ENCODE measurements at places on chromosomes 11 and 22. TPM values are rescaled to one million over a fixed set of nuclear protein-coding genes. Genes with fewer than 3 reads are reported as not detected.

GRCh38 chr11:112346586-112346985, 85.9 kb upstream of the PLET1 start:
- ATAC-seq: no peak

- no peak for ATAC-seq
Measured at GRCh38 chr11:45489281-45489905, 176.0 kb downstream of the CHST1 start.

GRCh38 chr11:98056945-98057344, 963.8 kb upstream of the CNTN5 start:
- ATAC-seq: no peak

DNA sequence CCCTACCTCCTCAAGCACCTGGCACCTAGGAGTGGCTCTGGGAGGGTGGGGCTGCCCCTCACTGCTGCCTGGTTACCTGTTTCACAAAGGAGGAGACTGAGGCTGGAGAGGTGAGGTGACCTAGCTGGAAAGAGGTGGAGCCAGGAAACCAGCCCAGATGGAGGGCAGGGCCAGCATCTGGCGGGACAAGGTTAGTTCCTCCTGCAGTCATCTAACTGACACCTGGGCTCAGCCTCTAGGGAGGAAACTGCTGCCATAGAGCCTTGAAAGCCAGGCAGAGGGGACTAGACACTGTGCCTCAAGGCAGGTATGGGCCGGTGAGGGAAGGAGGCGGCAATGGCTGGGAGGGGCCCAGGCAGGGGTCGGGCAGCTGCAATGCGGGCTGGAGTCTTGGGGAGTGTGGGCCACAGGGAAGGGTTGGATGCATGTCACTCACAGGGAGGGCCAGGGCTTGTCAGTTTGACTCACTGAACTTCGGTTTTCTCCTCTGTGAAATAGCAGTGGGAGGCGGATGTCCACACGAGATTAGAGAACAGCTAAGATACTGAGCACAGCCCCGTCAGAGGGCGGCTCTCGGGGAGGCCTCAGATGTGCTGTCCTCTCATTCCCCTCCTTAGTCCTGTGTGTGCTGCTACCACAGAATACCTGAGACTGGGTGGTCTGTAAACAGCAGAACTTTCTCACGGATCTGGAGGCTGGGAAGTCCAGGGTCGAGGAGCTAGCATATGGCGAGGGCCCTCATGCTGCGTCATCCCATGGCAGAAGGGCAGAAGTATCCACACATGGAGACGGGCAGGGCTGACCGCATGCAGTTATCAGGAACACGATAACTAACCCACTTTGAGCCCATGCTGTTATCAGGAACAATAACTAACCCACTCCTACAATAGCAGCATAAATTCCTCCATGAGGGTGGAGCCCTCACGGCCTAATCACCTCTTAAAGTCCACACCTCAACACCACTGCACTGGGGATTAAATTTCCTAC, 16.1 kb downstream of the MGAT3 start:
- ATAC-seq: no peak

Gene B3GAT1
- 0.18 TPM for total RNA-seq

Gene GGT5
- 8.7 TPM for total RNA-seq

Gene YPEL4
- 13.1 TPM for total RNA-seq

Gene PAMR1
- 1.1 TPM for total RNA-seq

- no peak for ATAC-seq
Measured at GRCh38 chr11:2385156-2386151, 8.3 kb downstream of the CD81 start.

Gene C22orf23
- total RNA-seq: 3.3 TPM

- no peak for ATAC-seq
Measured at GRCh38 chr22:22915670-22916035, 28.0 kb downstream of the IGLL5 start.

DNA sequence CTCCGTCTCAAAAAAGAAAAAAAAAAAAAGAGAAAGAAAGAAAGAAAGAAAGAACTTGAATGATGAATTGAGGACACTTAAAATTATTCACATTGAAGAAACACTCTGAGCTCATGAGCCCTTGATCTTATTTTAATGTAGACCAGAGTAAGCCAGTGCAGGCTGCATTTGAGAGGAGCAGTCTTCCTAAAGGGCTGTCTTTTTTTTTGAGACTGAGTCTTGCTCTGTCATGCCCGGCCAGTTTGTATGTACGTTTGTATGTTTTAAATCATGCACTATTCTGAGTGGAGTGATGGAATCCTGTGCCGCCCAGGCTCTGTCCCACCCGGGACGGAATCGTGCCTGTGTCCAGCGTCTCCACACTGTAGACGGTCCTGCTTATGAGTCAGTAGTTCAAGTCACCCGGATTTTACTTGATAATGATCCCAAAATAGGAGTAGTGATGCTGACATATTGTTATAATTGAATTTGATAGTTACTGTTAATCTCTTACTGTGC, 9.6 kb downstream of the FGF4 start:
- peak; percentile 87 for ATAC-seq

DNA sequence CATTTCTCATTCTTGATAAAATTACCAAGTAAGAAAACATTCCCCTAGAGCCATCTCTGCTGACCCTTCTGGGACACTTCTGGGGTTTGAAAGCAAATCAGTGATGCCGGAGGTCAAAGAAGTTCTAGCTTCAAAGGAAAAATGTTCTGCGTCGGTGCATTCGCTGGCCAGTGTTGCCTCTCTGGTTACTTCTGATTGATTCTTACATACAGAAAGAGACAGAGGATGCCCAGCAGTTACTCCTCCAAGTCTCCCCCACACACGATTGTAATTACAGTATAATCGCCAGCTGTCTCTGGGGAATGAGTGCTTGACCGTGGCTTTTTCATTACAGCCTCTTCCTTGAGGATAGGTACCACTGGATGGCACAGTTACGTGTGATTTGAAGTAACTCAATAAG, 150.9 kb downstream of the SNX19 start:
- no peak for ATAC-seq

- no peak for ATAC-seq
Measured at GRCh38 chr11:62923601-62924411, 2.6 kb upstream of the CHRM1 start.

GRCh38 chr22:38653741-38654140, 2.5 kb downstream of the FAM227A start:
- no peak for ATAC-seq

DNA sequence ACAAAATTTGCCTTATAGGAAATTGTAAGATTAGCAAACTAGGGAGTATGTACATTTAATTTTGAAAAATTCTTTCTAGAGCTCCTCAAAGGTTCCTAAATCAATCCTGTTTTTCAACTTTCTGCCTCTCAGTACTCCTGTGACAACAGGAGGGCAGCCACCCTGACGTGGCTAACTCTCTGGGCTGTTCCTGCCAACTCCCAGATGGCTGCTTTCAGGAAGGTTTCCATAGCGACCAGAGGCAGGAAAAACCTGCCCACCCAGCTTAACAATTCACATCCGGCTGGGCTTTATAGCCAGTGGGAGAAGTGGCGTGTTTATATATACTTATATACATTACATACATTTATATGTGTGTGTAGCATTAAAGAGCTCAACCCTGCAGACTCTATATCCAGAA, 26.5 kb downstream of the SGSM3 start:
- ATAC-seq: peak; percentile 52

GRCh38 chr11:132898676-132899075, 633.6 kb downstream of the OPCML start:
- ATAC-seq: no peak

DNA sequence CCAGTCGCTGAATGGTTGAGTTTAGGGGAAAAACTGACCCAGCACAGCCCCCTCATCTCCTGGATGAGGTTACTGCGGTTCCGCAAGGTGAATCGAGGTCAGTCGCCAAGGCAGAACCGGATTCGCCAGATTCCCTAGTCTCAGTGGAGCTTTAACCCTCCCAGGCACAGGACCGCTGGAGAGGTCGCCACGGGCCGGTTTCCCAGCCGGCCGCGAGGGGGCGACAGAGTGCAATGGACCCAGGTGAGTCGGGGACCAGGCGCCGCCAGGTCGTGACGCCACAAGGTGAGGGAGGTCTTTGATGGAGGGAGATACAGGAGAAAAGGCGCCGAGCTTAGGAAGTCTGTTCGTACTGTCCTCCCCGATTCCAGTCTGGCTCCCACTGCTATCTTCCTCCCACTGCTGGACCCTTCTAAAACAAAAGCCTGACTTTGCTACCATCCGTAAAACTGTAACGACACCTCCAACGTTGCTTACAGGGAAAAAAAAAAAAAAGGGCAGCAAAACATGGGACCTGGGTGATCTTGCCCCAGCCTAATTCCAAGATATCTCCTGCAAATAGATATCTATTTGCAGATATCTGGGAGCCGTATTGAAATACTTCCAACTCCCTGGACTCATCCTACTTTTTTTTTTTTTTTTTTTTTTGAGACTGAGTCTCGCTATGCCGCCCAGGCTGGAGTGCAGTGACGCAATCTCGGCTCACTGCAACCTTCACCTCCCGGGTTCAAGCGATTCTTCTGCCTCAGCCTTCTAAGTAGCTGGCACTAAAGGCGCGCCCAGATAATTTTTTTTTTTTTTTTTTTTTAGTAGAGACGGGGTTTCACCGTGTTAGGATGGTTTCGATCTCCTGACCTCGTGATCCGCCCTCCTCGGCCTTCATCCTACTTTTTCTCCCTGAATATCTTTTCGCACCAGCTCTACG, 1.4 kb upstream of the GGA1 start:
- ATAC-seq: no peak

GRCh38 chr11:78417175-78417887, at the start of gene GAB2:
Gene GAB2, minus strand, starts transcription at chr11:78417820. Its CDS starts 100 bp downstream, at chr11:78417720.
- ATAC-seq: no peak

Measured in motor neuron (in vitro differentiated cells).